ENCODE measurements at places on chromosomes 16 and 17. TPM values are rescaled to one million over a fixed set of nuclear protein-coding genes. Genes with fewer than 3 reads are reported as not detected.

SLC22A31 gene
- total RNA-seq = 1.6 TPM

GRCh38 chr17:27491713-27492190, 35.5 kb downstream of the KSR1 start:
- no peak for DNase-seq

- DNase-seq = peak; percentile 99
Observed at GRCh38 chr16:2882650-2883457, at the start of gene FLYWCH2. TSS of gene FLYWCH2 (plus strand) at chr16:2883215. CDS start at chr16:2896450, 13,235 bp downstream.

- DNase-seq = no peak
Observed at GRCh38 chr16:14434860-14435259, 195.2 kb downstream of the PARN start.
